ENCODE measurements at places on chromosomes 7 and 10.

GRCh38 chr10:18312374-18313139, 172.3 kb downstream of the CACNB2 start:
- peak; percentile 3 for DNase-seq

GRCh38 chr7:21192657-21193056, 235.2 kb upstream of the SP4 start:
- no peak for DNase-seq

DNA sequence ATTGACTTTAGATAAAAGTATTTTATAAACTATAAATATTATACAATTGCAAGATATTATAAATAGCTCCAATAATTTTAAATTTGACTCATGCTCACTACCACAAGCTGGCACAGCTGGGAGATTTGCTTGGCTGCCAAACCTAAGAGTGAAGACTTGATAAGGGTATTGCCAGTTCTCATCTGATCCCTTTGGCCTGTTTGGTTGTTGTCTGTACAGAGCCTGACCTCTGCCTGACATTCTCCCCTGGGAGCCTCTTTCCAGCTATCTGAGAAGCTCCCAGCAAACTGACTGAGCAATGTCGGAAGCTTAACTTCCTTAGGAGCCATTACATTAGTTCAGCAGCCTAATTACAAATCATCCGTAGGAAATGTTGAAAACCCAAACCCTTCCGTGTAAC, 10.2 kb upstream of the LMOD2 start:
- DNase-seq, result no peak

DNA sequence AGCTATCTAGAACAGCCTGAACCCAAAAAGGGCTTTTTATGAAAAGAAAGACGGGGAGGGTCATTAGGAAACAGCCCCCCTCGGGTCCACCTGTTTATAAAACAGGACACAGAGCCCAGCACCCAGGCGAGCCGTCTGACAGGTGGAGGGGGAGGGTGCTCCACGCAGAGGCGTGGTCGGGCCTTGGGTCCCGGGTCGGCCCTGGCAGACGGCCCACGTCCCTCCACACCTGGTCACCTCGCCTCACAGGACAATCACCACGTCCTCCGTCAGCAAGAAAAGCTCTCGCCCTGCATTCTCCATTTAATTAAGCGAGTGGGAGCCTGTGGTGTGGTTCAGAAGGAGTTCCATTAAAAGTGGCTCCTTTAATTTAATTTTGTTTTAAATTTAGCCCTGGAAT, 42.3 kb upstream of the FOXL3 start:
- no peak for DNase-seq

GRCh38 chr7:130910949-130911944, 177.2 kb upstream of the KLF14 start:
- no peak for DNase-seq

- no peak for DNase-seq
Measured at GRCh38 chr10:46025406-46025805, 5.0 kb downstream of the NCOA4 start.

- DNase-seq, result no peak
Measured at GRCh38 chr7:3089493-3089892, 45.8 kb upstream of the CARD11 start.

DNA sequence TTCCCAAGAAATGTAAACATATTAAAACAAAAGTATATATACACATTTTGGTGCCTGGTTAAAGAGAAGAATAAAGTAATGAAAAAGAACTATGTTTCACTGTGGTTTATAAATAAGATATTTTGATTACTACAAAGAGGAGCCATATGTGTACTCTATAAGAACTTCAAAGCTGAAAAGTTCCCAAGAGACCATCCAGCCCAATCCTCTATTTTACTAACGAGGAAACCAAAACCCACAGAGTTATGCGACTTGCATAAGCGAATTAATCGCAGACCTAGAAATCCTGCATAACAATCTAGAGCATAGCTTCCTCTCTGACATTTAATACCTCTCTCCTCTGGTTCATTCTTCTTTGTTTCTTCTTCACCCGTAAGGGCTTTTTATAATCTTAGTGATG, 937.1 kb downstream of the CNTNAP2 start:
- DNase-seq, result no peak

DNA sequence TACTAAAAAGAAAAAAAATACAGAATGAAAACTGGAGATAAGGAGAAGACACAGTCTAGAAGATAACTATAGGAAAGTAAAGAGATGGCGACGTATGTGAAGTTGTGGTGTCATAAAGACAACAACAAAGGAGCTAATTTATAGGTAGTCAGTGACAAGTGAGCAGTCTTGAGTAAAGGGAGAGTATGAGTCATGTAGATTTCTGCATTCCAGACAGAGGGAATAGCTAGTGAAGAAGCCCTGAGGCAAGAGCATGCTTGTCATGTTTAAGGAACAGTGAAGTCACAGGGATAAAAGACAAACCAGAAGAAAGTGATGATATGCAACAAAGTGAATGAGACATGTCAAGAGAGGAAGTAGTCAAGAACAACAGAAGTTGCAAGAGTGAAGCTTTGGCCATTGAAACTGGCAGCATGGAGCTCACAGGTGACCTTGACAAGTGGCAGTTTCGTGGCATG, 2.3 kb upstream of the MIOS start:
- no peak for DNase-seq

DNA sequence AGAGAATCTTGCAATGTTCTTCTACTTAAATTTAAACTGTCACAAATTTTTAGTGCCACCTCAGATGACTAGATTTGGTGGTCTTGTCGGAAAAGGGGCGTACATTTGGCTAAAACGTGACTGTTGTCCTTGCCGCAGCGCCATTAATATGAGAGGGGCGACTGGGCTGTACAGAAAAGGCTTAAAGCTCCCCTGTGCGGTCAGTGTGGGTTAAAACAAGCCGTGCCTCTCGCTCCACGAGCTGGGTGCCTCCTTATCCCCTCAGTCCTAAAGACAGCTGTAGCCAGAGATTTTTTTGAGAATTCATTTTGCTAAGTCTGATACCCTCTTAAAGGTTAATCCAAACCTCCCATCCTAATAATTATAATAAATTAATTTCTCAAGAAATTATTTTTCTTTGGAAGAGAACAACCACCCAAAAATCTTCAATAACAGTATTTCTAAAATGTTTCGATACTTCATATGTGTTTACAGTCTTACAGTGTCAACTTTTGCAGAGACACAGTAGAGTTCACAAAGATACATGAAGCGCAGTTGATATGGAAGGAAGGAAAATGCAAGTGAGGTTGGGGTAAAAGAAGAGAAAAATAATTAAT, 68.6 kb downstream of the C7orf25 start:
- peak; percentile 14 for DNase-seq

- no peak for DNase-seq
Measured at GRCh38 chr10:131215776-131216175, 95.7 kb downstream of the TCERG1L start.

DNA sequence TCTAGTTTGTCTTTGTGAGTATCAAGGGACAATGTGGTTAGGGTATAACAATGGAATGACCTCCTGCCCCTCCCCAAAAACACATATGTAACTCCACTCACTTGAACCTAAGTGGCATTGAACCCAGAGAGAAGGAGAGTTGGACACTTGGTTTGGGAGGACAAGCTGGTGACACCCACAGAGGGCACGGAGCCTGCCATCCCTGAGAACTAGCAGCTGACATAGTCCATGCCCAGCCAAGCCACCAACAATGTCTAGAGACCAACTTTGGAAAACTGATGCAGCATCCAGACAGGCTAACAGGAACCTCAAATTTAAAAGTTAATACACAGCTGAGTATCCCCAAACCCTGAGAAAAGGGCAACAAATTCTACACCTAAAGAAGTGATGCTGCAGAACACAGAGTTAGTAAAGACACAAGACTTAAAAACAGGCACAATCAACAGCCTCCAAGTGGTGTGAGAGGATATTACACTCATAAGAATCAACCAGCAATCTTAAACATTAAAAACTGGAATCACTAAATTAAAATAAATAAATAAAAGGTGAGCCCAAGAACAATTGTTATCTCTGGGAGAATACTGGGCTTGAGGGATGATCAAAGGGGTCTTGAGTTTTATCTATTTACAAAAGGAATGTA, 27.2 kb downstream of the NUDCD3 start:
- DNase-seq, result no peak

DNA sequence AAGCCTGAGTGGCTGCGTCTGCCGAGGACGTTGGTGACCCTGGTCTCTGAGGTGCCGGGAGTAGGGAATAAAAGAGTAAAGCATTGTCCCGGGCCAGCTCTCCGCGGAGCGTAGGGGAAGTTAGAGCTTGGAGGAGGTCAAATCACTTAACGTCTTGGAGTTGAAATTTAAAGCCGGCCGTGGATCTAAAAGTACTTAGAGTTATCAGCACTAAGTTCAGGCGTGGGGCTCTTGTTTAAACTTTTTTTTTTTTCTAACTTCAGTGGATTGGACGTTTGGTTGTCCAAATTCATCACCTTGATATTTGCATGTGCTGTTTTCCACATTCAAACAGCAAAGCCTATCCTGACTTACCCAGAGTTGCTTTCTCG, 700 bp downstream of the NIPSNAP2 start:
- DNase-seq, result no peak

- no peak for DNase-seq
Measured at GRCh38 chr10:112914288-112914952, 35.6 kb upstream of the TCF7L2 start.

GRCh38 chr10:114743521-114744231, 77.9 kb upstream of the FHIP2A start:
- no peak for DNase-seq

DNA sequence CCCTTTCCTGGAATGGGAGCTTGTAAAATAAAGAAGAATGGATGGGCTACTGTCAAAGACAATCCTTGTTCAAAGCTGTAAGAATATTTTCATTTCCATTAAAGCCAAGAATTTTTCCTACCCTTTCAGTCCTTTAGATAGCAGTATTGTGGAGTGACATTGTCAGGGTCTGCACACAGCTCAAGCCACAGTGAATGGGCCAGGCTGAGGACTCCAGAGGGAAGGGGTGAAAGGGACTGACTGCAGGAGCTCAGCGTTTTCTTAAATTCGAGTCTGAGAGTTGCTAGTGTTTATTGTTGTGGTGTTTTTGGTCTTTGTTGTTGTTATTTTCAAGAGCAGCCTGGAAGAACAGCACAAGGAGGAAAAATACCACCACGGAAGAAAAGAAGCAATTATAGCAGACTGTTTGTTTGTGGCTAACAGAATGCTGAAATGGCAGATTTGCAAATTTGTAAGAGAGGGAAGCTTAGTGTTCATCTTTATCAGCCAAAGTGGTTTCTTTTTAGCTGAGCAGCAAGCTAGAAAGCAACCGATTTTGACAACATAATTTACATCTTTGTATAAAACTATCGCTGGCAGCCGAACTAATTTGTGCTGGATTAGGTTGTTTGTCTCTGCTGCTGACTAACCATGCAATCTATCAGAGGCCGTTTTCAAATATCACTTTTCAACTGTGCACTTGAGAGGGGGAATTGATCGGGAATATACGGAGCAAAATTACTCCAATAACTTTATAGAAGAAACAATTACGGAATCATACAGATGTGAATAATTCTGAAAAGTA, 192.1 kb downstream of the LRMDA start:
- DNase-seq, result no peak

- no peak for DNase-seq
Measured at GRCh38 chr10:73218431-73219191, 28.4 kb downstream of the DNAJC9 start.

DNA sequence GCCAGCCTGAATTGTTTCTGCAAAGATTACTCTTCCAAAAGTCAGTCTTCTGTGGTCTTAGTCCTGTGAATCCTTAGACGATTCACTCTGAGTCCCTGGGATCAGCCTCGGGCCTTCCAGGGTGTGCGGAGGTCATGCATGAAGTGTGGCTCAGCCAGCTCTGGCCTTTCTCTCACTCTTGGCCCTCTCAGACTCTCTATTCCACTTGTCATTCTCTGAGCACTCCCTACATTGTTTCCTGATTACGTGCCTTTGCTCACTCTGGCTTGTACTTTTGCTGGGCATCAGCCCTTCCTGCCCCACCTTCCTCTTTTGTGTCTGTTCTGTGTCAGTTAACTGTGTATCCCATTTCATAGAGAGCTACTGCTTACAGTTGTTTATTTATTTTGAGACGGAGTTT, 36.0 kb downstream of the CCNY start:
- DNase-seq, result no peak

GRCh38 chr7:43565786-43566185, 17.1 kb upstream of the STK17A start:
- no peak for DNase-seq

DNA sequence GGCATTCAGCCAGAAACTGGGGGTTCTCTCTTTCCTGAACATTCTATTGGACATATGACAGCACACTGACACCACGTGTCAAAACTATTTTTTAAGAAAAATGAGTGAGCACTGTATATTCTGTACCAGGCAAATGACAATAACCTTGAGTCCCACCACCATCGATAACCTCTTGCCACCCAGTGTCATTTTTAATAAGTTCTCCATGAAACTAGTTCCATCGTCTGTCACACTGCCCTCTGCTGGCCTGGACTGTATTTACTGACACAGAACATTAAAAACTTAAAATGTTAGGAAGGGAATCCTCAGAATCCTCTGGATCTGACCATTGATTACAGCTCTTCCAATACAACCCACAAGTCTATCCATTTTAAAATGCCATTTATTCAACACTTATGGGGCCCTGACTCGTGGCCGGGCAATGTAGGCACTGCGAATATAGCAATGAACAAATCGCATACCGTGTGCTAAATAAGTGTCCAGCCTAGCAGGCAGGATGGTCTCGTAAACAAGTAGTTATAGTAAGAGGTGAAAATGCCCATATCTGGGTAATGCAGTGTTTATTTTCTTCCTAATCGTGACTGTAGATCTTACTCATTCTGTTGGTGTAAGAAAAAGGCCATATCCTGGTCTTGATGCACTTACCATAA, 35.9 kb upstream of the CACNB2 start:
- peak; percentile 37 for DNase-seq

- no peak for DNase-seq
Measured at GRCh38 chr10:101157756-101158458, 26.8 kb downstream of the TLX1 start.

DNA sequence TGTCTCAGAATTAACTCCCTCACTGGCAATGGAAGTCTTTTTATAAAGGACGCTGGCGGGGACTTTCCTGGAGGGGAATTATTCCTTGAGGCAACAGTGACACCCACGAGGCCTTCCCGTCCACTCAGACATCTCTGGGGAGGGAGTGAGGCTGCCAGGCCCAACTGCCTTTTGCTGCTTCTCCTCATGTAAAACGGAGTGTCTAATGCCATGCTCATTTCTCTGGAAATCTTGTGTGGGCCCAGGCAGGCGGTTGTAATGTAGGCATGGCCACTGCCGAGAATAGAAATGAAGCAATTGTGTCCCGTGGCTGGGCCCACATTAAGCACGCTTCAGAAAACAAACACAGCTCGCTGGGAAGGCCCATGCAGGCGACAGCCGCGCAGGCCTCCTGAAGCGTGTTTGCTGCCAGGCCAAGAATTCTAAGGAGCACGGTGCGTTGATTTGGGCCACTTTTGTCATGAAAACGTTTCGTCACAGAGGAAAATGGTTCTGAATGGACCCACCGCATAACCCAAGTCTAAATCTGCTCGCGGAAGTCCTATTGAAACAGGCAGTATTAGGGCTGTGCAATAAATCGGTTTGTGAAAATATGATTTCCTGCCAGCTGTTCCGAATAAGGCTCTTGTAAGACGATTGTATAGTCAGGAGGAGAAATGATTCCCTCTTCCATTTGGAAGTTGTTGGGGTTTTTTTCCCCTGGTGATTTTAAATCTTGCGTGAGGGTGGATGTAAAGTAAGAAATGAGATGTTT, 104.2 kb upstream of the CHST15 start:
- DNase-seq, result no peak

Measured in NCI-H1105 (cell line).